ENCODE measurements at places on chromosomes 13 and 19.

- DNase-seq: no peak
Observed at GRCh38 chr13:72959643-72960042, 99.2 kb upstream of the KLF5 start.

- DNase-seq: no peak
Observed at GRCh38 chr19:16928916-16929315, 40.1 kb downstream of the F2RL3 start.

DNA sequence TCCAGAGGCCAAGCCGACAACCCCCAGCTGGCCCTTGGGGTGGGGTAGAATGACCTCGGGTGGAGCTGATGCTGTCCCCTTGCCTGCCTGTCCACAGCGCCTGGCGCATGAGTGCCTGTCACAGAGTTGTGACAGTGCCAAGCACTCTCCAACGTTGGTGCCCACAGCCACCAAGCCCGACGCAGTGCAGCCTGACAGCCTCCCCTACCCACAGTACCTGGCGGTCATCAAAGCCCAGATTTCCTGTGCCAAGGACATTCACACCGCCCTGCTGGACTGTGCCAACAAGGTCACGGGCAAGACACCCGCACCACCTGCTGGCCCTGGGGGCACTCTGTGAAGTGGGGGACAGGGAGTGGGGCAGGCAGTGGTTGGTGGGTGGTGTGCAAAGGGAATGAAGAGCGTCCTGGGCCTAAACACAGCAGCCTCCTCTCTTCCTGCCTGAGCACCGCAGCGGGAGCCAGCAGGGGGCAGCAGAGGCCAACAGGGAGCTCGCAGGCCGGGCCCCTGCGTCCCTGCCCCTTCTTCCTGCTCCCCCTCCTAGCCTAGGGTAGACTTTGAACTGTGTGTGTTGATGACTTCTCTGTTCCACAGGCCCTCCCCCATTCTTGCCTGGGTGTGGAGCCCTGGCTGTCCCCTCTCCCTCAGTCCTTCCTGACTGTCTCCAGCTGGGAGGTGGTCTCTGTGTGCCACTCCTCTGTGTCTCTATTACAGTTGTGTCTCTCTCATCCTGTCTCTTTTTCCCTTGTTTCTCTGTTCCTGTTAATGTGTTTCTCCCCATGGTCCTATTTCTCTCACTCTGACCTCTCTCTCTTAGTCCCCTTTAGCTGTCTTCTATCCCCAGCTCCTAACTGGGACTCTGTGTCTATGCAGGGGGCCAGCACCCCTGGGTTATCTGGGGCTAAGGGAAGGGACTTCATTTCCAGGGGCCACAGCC, 6.5 kb downstream of the MED29 start:
- DNase-seq: no peak

DNA sequence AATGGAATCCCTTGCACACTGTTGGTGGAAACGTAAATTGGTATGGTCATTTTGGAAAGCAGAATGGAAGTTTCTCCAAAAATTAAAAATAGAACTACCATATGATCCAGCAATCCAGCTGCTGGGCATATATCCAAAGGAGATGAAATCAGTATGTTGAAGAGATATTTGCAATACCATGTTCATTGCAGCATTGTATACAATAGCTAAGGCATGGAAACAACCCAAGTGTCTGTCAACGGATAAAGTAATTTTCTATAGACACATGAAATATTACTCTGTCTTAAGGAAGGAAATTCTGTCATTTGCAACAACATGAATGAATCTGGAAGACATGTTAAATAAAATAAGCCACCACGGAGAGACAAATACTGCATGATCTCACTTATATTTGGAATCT, 124.7 kb downstream of the GPC5 start:
- no peak for DNase-seq

DNA sequence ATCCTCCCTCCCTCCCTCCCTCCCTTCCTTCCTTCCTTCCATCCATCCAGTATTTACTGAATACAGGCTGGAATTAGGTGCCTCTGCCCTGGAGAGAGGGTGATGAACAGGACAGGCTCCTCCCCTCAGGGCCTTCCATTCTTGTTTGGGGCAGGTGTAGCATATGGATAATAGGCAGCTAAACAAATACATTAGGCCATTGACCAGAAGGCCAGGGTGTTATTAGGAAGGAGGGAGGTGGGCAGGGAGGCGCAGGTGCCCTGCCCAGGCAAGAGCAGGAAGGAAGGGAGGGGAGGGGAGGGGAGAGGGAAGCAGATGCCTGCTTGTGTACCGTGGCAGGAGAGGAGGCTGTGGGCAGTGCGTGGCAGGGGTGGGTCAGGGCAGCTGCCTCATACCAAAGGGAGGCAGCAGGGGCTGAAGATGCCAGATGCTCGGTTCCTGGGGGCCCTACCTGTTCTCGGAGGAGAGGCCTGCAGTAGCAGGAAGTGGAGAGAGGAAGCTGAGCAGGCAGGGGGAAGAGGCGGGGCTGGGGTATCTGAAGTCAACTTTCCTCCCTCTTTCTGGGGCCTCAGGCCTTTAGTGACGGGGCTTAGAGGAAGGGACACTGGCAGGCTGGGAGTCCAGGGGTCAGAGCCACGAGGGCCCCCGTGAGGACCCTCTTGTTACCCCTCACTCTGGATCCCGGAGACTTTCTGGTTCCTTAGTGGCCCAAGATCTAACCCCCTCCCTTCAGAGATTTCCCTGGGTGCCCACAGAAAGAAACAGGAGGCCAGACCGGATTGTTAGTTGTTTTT, at the start of gene RINL:
TSS of gene RINL (minus strand) at position 495 of the 794 bp plus-strand sequence. CDS start 1,533 bp downstream, outside the sequence.
- DNase-seq: no peak

GRCh38 chr13:36630181-36630803, 43.5 kb upstream of the SERTM1 start:
- DNase-seq: no peak

DNA sequence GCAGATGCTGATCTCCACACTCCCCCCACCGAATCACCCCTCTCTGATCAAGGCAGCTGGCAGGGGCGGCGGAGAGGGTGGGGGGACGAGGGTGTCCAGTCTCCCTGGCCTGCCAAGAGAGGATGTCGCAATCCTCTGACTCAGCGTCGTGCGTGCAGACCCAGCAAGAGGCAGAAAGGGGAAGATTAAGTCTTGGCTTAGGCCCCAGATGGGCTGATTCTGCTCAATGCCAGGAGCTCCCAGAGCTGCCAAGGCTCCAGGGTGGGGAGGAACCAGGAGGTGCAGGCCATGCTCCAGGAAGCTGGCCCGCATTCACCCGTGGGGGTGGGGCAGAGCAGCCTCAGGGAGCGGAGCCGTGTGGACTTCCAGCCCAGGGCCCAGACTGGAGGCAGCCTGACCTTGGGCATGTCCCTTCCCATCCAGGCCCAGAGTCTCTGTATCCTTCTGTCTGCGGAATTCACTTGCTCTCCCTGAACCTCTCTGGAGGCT, 6.6 kb upstream of the BCL3 start:
- DNase-seq: no peak

DNA sequence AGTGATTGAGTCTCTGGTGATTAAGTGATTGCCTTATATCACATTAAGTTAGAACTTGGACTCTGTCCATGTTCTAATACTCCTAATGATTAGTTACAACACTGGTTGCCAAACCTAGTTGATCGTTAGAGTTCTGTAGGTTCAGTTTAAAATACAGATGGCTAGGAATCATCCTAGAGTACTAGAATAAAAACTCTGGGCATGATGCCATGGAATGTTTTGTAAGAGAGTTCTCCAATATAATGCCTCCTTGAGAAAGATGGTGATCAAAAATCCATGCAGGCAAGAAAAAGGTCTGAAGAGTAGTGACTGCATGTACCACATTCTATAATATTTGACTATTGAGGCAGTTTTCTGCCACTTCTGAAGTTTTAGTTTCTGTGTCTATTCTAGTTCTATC, 176.3 kb downstream of the GPC5 start:
- no peak for DNase-seq

- no peak for DNase-seq
Observed at GRCh38 chr13:112723771-112724170, 33.9 kb downstream of the ATP11A start.

GRCh38 chr13:92640936-92641335, 585.7 kb upstream of the GPC6 start:
- DNase-seq: no peak

DNA sequence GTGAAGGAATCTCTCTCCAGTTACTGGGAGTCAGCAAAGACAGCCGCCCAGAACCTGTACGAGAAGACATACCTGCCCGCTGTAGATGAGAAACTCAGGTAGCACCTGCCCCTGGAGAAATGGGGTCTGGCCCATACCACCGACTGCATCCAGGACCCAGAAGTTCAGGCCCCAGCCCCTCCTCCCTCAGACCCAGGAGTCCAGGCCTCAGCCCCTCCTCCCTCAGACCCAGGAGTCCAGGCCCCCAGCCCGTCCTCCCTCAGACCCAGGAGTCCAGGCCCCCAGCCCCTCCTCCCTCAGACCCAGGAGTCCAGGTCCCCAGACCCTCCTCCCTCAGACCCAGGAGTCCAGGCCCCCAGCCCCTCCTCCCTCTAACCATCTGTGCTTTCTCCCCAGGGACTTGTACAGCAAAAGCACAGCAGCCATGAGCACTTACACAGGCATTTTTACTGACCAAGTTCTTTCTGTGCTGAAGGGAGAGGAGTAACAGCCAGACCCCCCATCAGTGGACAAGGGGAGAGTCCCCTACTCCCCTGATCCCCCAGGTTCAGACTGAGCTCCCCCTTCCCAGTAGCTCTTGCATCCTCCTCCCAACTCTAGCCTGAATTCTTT, 3.0 kb downstream of the APOC2 start:
- no peak for DNase-seq

GRCh38 chr13:41956272-41956671, 4.6 kb downstream of the VWA8 start:
- DNase-seq: no peak

GRCh38 chr13:51614350-51614786, 30.1 kb downstream of the WDFY2 start:
- DNase-seq: no peak

DNA sequence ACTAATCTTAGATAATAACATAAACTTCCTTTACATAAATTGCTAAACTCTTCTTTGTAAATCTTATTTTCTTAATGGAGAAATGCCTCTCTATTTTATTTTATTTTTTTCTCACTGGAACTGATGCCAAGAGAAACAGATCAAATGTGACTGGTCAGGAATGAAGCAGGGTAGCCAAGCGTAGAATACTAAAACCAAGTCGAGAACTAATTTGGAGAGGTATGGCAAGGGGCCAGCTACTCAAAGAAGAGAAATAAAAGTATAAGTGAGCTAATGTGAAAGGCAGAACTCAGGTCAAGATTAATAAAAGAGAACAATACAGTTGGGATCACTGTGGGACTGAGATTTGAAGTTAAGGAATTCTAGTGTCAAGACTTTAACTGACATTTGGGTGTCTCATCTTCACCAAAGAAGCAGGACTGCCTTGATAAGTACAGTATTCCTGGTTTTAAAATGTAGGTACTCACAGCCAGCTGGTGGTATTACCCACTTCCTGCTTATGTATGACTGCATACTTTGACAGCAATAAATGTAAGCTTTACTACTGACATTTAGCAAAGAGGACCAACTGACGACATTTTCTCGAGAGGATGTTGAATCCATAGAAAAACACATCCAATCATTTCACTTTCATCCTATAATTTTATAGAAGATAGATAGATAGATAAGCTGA, 1192.2 kb downstream of the EFNB2 start:
- DNase-seq: peak; percentile 40

DNA sequence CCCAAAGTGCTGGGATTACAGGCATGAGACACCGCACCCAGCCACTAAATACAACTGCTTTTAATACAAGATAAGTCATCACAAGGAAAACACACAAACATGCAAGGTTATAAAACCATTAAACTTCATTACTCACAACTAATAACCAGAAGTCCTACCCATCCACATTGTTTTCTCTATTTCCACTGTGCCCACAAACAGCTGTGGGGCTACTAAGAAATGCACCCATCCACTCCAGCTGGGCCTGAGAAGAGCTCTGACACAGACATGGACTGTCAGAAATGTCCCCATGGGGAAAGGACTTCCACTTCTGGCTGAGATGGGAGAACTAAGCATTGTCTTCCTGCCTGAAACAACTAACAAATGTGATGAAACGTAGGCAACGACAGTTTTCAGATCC, 17.2 kb downstream of the SAFB2 start:
- no peak for DNase-seq

GRCh38 chr19:53519446-53519845, 18.5 kb upstream of the ZNF331 start:
- DNase-seq: no peak

DNA sequence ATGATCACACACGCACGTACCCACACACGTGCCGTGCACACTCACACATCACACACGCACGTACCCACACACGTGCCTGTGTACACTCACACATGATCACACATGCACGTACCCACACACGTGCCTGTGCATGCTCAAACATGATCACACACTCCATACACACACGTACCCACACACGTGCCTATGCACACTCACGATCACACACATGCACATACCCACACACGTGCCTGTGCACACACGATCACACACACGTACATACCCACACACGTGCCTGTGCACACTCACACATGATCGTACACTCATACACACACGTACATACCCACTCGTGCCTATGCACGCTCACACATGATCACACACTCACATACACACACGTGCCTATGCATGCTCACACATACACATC, 86.8 kb downstream of the RAB20 start:
- no peak for DNase-seq

DNA sequence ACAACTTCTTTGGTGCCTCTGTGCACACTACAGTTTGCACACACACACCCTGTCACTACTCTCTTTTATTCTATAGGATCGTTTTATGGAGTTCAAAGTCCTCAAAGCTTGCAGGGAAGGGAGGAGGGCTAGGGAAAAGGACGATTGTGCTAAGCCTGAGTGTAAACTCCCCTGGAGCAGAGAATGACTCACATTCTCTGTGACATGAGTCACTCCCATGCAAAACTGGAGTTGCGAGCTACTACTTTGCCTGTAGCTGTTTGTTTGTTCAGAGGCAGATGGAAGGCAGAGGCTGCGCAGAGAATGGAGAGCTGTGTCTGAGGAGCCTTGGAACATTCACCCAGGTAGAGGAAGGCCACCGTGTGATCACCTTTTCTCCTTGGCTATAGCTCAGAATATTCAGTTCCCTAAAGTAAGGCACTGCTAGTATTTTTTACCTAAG, 80.5 kb upstream of the MBNL2 start:
- no peak for DNase-seq

- no peak for DNase-seq
Observed at GRCh38 chr19:54416695-54417491, 1.6 kb downstream of the TTYH1 start.

DNA sequence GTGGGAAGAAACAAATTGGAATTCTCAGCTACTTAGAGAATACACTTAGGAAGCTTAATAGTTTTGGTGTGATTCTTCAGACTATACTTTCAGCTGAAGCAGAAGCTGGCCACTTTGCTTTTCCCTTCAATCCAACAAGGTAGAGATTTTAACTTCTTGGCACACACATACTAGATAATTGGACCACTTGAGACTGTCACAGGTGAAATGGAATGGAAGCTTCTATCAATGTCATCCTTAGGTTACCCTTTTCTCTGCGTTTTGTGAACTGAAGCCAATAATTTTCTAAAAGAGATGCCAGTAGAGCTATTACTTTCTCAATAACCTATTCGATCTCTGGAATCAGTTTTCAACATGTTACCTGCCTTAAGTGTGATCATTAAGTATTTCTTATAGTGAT, 405.3 kb downstream of the PCDH20 start:
- DNase-seq: no peak

GRCh38 chr19:47104680-47105079, 8.9 kb downstream of the ZC3H4 start:
- DNase-seq: no peak

GRCh38 chr19:34075661-34076091, 96.6 kb upstream of the LSM14A start:
- no peak for DNase-seq

- no peak for DNase-seq
Observed at GRCh38 chr13:27638521-27638920, 16.8 kb downstream of the POLR1D start.

- DNase-seq: no peak
Observed at GRCh38 chr13:113971471-113972231, 2.2 kb downstream of the C13orf46 start.
